ENCODE measurements at places on chromosomes 12 and 14.

DNA sequence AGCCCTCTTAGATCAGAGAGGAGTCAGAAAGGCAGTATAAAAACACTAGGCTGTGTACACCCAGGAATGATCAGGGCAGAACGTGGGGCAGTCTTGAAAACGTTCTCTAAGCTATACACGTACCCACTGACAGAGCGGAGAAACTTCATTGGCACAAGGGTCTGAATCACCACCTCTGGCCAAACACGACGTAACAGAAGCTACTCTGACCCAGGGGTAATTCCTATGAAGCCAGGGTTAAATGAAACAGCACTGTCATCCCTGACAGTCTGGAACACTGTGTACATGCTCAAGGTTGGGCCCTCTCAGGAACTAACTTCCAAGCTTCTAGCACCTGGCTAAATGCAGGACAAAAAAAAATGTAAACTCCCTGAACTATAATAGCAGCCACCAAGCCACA, 38.4 kb downstream of the PARP11 start:
- DNase-seq, result no peak

- DNase-seq, result no peak
These were observed 95.1 kb upstream of the GRIN2B start for GRCh38 chr12:14076538-14076937.

DNA sequence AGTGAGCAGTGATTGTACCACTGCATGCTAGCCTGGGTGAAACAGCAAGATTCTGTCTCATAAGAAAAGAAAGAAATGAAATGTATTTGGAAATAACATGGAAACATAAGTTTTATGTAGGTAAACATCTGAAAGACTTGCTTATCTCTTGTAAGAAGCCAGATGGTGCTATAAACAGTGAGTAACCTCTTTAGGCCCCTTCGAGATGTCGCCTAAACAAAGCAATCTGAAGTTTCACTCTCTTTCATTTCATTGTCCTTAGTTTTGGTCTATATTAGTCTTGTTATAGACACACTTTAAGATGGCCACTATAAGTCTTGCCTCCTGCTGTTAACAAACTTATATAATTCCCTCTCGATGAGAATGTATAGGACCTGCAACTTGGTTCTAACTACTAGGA, 472.6 kb upstream of the ATP2B1 start:
- no peak for DNase-seq

DNA sequence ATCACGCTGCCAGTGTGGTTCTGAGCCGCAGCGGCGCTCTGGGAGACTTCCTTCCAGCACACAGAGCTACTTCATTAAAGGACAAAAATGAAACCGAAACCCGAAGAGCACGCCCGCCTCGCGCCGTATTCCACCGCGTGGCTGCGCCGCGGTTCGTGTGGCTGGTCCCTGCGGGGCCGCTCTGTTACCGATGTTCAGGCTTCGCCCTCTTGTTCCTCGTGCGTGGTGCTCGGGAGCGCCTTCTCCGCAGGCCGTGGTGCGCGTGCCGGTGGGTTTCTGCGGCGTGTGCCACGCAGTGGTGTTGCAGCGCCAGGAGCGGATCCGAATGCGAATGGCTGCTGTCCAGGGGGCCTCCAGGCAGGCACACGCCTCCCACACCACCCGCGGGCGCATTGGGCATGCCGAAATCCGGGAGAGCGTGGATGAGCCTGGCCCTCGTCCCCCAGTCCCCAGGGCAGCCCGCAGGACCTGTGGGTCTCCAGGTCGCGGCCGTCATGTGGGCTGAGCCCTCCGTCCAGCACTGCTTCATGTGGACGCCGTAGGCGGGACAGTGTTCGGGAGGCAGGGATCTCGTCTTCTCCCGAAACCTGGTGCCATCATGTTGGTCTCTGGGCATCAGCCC, 91.2 kb downstream of the ADGRD1 start:
- no peak for DNase-seq

GRCh38 chr12:26047401-26048226, 77.2 kb downstream of the BHLHE41 start:
- no peak for DNase-seq

DNA sequence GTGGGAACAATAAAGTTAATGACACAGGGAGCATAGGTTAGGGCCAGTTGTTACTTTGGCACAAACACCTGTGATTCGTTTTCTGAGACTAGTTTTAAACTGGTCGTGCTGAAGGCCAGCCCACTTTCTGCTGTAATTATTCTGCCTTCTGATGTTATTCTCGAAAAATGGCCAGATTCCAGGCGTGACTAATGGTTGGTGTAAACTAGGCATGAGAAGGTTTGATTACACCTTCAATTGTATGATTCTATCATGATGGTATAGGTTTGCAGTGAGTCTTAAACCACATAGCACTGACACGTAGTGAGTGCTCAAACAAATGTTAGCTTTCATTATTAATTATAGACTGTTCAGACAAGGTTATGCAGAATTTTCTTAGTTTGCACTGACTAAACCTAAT, 39.0 kb downstream of the CKB start:
- no peak for DNase-seq

DNA sequence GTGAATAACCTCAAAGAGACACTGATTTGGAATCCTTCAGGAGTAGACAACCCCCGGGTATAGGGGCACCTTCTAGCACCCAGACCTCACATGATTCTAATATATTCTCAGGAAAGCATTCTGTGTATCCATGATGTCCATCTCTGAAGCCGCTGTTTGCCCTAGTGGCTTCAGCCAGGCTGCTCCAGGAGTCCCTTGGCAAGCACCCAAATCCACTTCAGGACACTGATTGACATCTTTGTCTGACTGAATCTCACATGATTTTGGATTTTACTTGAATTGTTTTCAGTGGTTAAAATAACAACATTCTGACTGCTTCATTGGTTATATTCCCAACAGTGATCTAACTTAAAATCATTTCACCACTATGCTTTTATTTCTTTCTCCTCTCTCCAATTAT, 390.5 kb upstream of the CLEC14A start:
- no peak for DNase-seq

All from GM12892 (cell line).